ENCODE measurements at places on chromosomes 12 and 14. TPM values are rescaled to one million over a fixed set of nuclear protein-coding genes. Genes with fewer than 3 reads are reported as not detected.

Gene DNAH10
- 0.60 TPM for total RNA-seq

DNA sequence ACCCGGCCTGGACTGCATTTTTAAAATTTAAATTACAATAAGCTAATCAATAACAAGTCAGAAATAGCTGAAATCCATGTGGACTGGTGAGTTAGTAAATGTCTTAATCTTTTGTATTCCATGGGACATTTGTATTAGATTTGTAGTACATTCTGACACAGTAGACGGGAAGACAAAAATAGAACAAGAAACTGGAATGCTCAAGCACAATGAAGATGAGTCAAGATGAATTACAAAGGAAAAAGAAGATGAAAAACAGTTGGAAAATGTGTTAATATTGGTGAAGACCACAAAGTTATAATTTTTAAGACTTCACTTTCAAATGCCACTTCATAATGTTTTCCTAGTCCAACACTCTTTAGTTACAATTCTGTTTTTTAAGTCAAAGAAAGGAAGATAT, 97.8 kb upstream of the FERMT2 start:
- no peak for DNase-seq

GRCh38 chr12:65640489-65640901, 183.8 kb upstream of the HMGA2 start:
- no peak for DNase-seq

DNA sequence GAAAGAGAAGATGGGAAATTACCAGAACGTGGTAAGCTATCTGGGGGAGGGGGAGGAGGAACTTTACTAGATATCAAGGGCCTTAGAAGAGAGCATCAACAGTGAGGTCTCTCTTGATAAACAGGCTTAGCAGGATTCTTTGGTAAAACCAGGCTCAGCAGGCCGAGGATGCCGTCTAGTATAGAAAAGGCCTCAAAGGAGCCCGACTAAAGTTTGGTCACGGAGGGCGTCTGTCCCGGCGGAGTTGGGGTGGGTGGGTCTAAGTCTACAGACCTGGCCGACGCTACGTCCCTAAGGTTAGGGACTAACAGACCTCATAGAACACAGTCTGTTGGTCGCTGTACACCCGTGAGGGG, 538 bp upstream of the TIGAR start:
- DNase-seq, result no peak

Gene NAA25
- total RNA-seq, result 60.0 TPM

Gene INHBC
- not detected for total RNA-seq

DNA sequence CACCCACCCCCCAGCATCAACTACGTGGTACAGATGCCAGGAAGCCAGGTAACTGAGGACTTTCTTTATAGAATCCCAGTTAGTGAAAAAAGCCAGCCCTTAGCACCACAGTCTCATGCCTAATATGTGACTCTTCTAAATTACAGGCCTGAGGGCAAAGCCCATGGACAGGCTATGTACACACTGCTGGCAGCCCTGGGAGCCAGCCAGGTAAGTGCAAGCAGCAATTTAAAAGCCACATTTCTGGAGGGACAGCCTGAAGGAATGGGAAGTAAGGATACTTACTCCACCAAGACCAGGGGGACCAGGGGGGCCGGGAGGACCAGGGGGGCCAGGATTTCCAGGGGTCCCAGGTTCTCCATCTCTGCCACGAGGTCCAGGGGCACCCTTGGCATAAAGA, 7.0 kb downstream of the COL2A1 start:
- DNase-seq, result no peak

Gene BAG5
- total RNA-seq, result 36.8 TPM

All from ureter (tissue), 1 donor.